IMR-90 (cell line): ENCODE measurements at places on chromosomes 11 and 22. TPM values are rescaled to one million over a fixed set of nuclear protein-coding genes. Genes with fewer than 3 reads are reported as not detected.

GRCh38 chr11:106466521-106467080 lies 389.1 kb downstream of the AASDHPPT start:
- H3K27ac ChIP-seq, result peak overlapping the region; percentile 88
- H3K27me3 ChIP-seq, result no peaks in the 10 kb centered on the region
- no peak overlapping the region; the same call in 1 of the 2 replicates for H3K4me3 ChIP-seq
- peak; percentile 94 for DNase-seq
- H3K36me3 ChIP-seq, result no peaks in the 10 kb centered on the region

- H3K4me3 ChIP-seq, result no peak overlapping the region
- peaks cover 2% of the 10 kb centered on the region; the same call in 1 of the 2 replicates for H3K36me3 ChIP-seq
- H3K27me3 ChIP-seq, result no peaks in the 10 kb centered on the region
Measured at GRCh38 chr11:12123273-12123672, 12.9 kb downstream of the MICAL2 start.

DNA sequence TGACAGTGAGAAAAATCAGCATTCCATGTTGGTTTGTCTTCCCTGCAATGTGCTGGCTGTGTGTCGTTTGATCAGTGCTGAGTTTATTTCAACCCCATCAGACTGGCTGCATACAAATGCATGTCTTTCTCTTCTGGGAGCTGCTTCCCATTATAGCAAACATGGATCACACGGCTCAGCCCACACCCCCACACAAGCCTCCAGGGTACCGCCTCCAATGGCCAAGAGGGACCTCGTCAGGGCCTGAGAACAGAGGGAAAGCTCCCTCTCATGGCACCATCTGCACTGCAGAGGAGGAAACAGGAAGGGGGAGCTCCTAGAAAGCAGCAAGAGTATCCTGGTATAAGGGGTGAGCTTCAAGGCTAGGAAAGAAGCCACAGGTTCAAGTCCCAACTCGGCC lies 214.2 kb downstream of the LARGE1 start:
- DNase-seq, result no peak
- no peak overlapping the region for H3K27ac ChIP-seq
- no peaks in the 10 kb centered on the region for H3K27me3 ChIP-seq
- no peak overlapping the region for H3K4me3 ChIP-seq

- no peak for DNase-seq
- no peak overlapping the region for H3K4me3 ChIP-seq
- H3K27me3 ChIP-seq, result peaks cover 3% of the 10 kb centered on the region
- H3K4me1 ChIP-seq, result no peaks in the 10 kb centered on the region
- no peaks in the 10 kb centered on the region for H3K36me3 ChIP-seq
Measured at GRCh38 chr11:8372641-8373381, 109.1 kb upstream of the LMO1 start.

- peaks cover 2% of the 10 kb centered on the region for H3K4me1 ChIP-seq
- peaks cover 37% of the 10 kb centered on the region for H3K27me3 ChIP-seq
- no peak for DNase-seq
- H3K27ac ChIP-seq, result no peak overlapping the region
- H3K4me3 ChIP-seq, result no peak overlapping the region
Measured at GRCh38 chr11:69696749-69697468, 6.9 kb downstream of the FGF19 start.

GRCh38 chr11:111569476-111569875 lies 29.0 kb downstream of the LAYN start:
- no peaks in the 10 kb centered on the region for H3K36me3 ChIP-seq
- H3K27ac ChIP-seq, result no peak overlapping the region
- H3K4me1 ChIP-seq, result peaks cover 13% of the 10 kb centered on the region
- DNase-seq, result peak; percentile 32
- H3K27me3 ChIP-seq, result no peaks in the 10 kb centered on the region

GRCh38 chr22:44567846-44568493 lies 69.9 kb upstream of the RTL6 start:
- no peaks in the 10 kb centered on the region for H3K36me3 ChIP-seq
- no peaks in the 10 kb centered on the region for H3K27me3 ChIP-seq

GRCh38 chr11:99683933-99684332 lies 663.2 kb downstream of the CNTN5 start:
- no peaks in the 10 kb centered on the region for H3K27me3 ChIP-seq
- no peak overlapping the region for H3K4me3 ChIP-seq
- no peaks in the 10 kb centered on the region for H3K36me3 ChIP-seq
- no peaks in the 10 kb centered on the region for H3K4me1 ChIP-seq
- no peak overlapping the region for H3K27ac ChIP-seq
- no peak for DNase-seq

- H3K4me1 ChIP-seq, result peaks cover 12% of the 10 kb centered on the region
- H3K27ac ChIP-seq, result peak overlapping the region; percentile 83
- peaks cover 1% of the 10 kb centered on the region for H3K36me3 ChIP-seq
- DNase-seq, result no peak
- H3K27me3 ChIP-seq, result no peaks in the 10 kb centered on the region
Measured at GRCh38 chr11:66346476-66347424, 679 bp downstream of the B4GAT1 start.

DNA sequence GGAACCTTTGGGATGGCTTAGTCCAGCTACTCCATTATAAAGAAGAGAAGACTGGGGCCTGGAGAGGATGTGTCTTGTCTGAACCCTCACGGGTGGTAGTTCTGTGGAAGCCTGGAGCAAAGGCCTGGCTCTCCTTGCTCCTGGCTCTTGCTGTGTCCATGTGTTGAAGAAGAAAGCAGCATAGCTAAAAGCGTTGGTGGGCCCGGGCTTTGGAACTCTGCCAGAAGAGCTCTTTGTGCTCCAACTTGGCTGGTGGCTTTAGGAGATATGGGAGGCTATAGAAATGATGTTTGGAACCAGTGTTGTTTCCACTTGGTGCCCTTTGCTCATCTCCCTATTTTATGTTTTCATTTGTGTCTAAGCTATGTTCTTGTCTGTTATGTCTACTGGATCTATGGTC lies 131.1 kb downstream of the DBX1 start:
- no peaks in the 10 kb centered on the region for H3K36me3 ChIP-seq
- H3K27ac ChIP-seq, result no peak overlapping the region
- H3K4me3 ChIP-seq, result no peak overlapping the region
- H3K4me1 ChIP-seq, result peaks cover 17% of the 10 kb centered on the region
- H3K27me3 ChIP-seq, result no peaks in the 10 kb centered on the region

DNA sequence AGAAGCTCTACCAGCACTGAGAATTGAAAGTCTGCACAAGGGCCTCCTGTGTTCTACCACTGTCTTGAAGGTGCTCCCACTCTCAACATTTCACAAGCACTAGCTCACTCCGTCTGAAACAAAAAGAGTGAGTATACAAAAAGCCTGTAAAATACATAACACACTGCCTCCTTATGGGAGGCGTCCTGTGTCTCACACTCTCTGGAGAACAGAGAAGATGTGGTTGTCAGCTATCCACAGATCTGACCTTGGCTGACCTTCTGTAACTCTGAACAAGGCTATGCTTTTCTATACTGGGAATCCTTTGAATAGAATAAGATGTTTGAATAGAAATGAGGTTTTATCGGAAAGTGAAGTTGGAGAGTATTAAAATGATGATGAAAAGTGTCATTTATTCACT lies 171.3 kb upstream of the TMEM45B start:
- H3K27ac ChIP-seq, result no peak overlapping the region
- no peak for DNase-seq
- H3K36me3 ChIP-seq, result no peaks in the 10 kb centered on the region

- peak; percentile 40 for DNase-seq
- no peaks in the 10 kb centered on the region for H3K36me3 ChIP-seq
- peaks cover 2% of the 10 kb centered on the region; the same call in 1 of the 2 replicates for H3K4me1 ChIP-seq
- no peak overlapping the region for H3K27ac ChIP-seq
- H3K27me3 ChIP-seq, result no peaks in the 10 kb centered on the region
Measured at GRCh38 chr11:86370922-86371594, 3.6 kb upstream of the CCDC81 start.

SCGB1C1 gene
- not detected in 2 replicates for total RNA-seq
